ENCODE measurements at places on chromosomes 2 and 18.

- DNase-seq, result no peak
Measured at GRCh38 chr2:128442891-128443302, 124.2 kb upstream of the HS6ST1 start.

- DNase-seq, result peak; percentile 25
Measured at GRCh38 chr18:64966667-64967066, 784.1 kb upstream of the CDH7 start.

DNA sequence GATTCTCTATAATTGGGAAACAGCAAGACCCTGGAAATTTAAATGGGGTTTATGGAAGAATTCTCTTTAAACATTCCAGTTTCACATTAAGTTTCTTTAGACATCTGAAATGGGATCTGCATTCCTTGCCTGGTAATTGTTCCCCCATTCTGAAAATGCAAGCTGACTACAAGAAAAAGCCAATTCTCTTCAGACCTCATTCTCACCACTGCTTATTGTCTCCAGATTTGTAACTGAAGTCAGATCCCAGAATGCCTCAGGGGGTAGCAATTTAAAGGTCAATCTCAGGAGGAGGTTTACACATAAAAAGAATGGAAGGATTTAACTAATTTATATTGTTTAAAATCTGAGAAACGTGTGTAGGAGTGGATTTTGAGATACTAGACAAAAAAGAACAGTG, 41.2 kb downstream of the COL3A1 start:
- DNase-seq, result no peak

- DNase-seq, result no peak
Measured at GRCh38 chr2:237198164-237198855, 112.6 kb downstream of the COPS8 start.

GRCh38 chr2:29022679-29023078, 41.6 kb downstream of the TOGARAM2 start:
- no peak for DNase-seq

DNA sequence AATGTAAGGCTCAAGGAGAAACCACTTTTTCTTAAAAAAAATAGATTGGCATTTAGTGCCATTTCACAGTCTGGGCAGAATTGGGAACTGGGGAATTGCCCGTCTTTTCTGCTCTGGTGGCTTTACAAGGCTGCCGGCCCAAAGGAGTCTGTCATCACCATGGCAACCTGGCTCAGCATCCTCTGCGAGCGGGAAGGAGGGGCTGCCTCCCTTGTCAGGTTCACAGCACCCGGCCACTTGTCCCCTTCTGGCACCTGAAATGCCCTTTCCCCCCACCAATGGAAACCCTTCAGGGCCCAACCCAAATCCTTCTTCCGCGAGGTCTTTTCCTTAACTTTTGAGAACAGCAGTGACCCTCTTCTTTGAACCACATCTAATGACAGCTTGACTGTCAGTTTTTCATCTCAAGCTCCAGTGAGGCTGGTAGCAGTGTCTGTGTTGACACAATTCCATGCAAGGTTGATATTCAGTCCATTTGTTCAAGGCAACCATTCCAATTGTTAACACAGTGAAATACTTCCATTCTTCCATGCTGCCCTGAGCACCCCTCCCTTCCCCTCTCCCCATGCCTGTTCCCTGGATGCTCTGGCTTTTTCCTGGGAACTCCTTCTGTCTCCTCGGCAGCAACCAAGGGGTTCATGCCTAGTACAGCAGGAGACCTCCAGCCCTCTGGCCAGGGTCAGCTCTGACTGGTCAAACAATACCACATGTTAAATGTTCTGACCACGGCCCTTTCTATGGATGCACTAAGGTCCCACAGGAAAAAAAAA, 79.6 kb downstream of the DNER start:
- DNase-seq, result no peak

DNA sequence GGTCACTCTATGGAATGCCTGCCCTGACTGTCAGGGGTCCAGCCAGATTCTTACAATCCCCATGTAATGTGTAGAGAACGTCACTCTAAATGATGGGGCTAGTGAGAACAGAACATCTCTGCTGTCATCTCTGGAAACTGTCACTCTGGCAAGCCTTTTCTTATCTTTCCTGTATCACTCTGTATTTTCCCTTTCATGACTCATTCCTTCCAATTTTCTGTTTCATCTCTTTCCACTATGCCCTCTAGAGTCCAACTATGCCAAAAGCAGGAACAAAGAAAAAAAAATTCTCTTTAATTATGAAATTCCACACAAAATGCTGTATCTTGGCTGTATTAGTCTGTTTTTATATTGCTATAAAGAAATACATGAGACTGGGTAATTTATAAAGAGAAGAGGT, 608.8 kb downstream of the ADCYAP1 start:
- no peak for DNase-seq

DNA sequence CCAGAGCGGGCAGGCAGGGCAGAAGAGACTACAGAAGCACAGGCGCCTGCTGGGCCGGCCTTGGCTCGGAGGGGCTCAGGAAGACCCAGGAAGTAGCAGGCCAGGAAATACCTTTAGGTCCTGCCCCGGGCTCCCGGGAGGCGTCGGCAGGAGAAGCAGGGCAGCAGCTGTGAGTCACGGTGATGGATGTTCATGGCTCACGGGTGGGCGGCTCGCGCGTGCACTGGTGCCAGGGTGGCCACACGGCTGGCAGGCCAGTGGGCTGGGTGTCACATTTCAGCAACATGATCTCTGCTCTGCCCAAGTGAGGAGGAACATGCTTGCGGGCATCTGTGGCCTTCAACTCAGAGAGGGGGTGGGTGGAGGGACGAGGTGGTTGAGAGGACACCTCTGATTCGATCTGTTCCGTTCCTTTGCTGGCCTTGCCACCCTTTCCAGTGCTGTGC, 139.3 kb downstream of the KLHL29 start:
- DNase-seq, result peak; percentile 50

DNA sequence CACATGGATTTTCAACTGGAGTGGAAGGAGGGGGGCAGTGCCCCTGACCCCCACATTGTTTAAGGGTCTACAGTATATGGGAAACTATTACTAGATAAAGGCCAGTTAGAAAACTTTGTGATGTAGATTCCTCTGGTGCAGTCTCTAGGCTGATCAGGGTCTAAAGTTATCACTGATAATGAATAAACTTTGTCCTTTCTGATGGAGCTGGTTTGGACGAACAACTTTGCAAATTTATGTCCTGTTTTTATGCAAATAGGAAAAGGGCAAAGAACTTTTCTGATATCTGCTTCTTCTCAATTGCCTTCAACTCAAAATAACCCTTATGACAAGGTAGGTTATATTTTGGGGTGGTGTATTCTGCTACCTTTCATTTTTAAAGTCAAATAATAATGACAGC, 829.2 kb upstream of the ACVR2A start:
- no peak for DNase-seq

DNA sequence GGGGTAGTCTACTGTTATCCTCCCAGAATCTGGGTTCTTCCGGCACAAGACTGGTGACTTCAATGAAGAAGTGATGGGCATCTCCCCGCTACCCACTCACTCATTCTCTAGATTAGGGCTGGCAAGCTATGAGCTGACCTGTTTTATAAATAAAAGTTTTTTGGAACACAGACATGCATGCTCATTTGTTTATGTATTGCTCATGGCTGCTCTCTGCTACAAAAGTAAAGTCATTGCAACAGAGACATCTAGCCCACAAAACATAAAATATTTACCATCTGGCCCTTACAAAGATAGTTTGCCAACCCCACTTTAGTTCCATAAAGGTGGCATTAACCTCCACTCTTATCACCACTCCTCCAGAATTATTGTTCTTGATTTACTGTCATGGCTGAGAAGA, 39.1 kb upstream of the SPATS2L start:
- DNase-seq, result no peak

DNA sequence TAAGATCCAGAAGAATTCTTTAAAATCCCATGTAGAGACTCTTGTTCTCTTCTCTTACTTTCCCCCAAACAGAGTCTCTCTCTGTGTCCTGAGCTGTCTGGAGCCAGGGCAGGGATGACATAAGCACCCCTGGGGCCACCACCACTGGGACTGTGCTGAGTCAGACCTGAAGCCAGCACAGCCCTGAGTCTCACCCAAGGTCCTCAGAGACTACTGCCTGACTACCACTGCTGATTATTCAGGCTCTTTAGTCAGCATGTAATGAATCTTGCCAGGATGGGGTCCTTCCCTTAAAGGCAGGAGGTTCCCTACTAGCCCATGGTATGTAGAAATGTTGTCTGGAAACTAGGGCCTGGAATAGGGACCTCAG, 34.9 kb upstream of the DYNC1I2 start:
- DNase-seq, result no peak

DNA sequence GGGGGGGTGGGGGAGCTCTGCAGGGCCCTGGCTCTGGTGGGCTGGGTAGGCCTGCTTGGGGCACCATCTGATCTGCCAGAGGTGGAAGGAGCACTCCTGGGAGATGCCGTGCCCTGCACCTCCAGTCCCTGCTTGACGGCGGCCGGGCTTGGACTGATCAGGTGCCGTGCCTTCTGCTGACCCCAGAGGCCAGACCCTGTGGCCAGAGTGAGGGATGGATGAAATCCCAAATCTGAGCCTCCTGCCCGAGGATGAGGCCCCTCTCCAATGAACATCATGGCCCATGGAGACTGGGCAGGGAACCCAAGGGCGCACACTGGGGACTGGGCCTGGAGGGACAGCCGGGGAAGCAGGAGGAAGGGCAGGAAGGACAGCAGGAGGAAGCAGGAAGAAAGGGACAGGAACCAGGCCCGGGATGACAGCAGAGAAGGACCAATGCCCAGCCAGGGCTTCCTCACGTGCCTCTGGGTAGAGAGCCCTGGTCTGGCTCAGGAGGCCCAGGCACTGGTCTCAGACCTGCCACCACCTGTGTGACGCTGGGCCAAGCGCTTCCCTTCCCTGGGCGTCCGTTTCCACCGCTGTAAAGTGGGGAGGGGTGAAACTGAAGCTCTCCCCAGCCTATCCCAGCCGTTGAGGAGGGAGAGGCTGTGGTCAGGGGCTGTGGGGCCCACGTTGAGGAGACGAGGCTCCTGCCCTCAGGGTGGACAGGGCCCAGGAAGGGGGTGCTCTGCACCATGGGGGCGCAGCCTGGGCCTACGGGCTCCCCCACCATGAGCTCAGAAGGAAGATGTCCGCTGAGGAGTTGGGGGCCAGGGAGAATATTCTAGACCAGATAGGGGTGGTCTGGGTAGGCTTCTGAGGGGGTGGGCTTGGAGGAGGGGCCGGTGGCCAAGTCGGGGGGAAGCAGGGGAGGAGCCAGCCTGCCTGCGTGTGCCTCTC, 1.0 kb upstream of the GPR35 start:
- no peak for DNase-seq

GRCh38 chr2:43890855-43891254, 52.1 kb downstream of the ABCG8 start:
- DNase-seq, result no peak

GRCh38 chr2:229422063-229422462, 151.0 kb upstream of the PID1 start:
- no peak for DNase-seq

DNA sequence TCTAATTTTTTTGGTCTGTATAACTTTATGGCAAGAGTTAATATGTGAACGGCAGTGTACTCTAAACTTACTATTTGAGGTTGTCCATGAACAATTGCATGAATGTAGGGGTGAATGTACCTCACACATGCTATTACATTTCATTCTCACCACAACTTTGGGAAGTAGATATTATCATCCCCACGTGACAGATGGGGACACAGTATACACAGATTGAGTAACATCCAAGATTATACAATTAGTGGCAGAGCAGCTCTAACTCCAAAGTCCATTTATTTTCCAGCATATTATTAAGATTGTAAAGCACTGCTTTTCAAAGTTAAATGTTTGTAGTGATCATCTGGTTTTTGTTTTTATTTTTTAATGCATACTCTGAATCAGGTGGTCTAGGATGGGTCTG, 622.1 kb upstream of the ZEB2 start:
- no peak for DNase-seq

- DNase-seq, result no peak
Measured at GRCh38 chr2:8380026-8380425, 301.8 kb upstream of the ID2 start.

All from NCI-H524 treated with DMSO at 0.1 percent for 48 hours (cell line).